ENCODE measurements at places on chromosomes 12 and 14. TPM values are rescaled to one million over a fixed set of nuclear protein-coding genes. Genes with fewer than 3 reads are reported as not detected.

Gene KRT77
- polyA plus RNA-seq: not detected

Gene SELPLG
- not detected for polyA plus RNA-seq

Gene KRT4
- polyA plus RNA-seq: not detected

Gene ABCD4
- polyA plus RNA-seq: 7.6 TPM

Gene TMED10
- polyA plus RNA-seq: 182 TPM

Gene IFNG-AS1
- polyA plus RNA-seq: not detected

Gene CLIP1
- 57.9 TPM for polyA plus RNA-seq

Gene BDKRB1
- not detected for polyA plus RNA-seq

Gene ART4
- polyA plus RNA-seq: not detected

Gene LRRC10
- not detected for polyA plus RNA-seq

Gene EIF2S3B
- polyA plus RNA-seq: 0.67 TPM

Gene PLBD1
- polyA plus RNA-seq: 0.98 TPM

Gene PLEKHG7
- not detected for polyA plus RNA-seq

Gene FCF1
- 10.7 TPM for polyA plus RNA-seq

Gene GPR65
- not detected for polyA plus RNA-seq

Gene RITA1
- 10.7 TPM for polyA plus RNA-seq

Gene LUM
- not detected for polyA plus RNA-seq

Gene TMEM63C
- polyA plus RNA-seq: 0.29 TPM

Gene HOXC5
- not detected for polyA plus RNA-seq

Gene SART3
- 10.0 TPM for polyA plus RNA-seq

Gene EIF2B1
- 17.3 TPM for polyA plus RNA-seq

Gene KRT3
- polyA plus RNA-seq: not detected

Gene SLC38A4
- polyA plus RNA-seq: not detected

Gene XRCC3
- not detected for polyA plus RNA-seq

Gene LRP1-AS
- not detected for polyA plus RNA-seq

Gene LRCOL1
- not detected for polyA plus RNA-seq

Gene GARIN6
- 0.91 TPM for polyA plus RNA-seq

Gene CYP46A1
- polyA plus RNA-seq: 13.4 TPM

Gene HOXC11
- polyA plus RNA-seq: not detected

Gene CRIP1
- 2.9 TPM for polyA plus RNA-seq

Gene AQP6
- polyA plus RNA-seq: not detected

Gene GXYLT1
- polyA plus RNA-seq: 2.8 TPM

Gene DNAAF2
- polyA plus RNA-seq: 11.1 TPM

Gene DDHD1
- 20.6 TPM for polyA plus RNA-seq

Gene PTPRB
- 3.1 TPM for polyA plus RNA-seq

Gene MYH6
- polyA plus RNA-seq: not detected

Gene KLRD1
- 0.09 TPM for polyA plus RNA-seq

Gene KRT80
- polyA plus RNA-seq: not detected

Gene CLEC2A
- polyA plus RNA-seq: not detected

Gene TAS2R50
- polyA plus RNA-seq: not detected

Gene ISCU
- 186 TPM for polyA plus RNA-seq

Gene PXMP2
- 5.0 TPM for polyA plus RNA-seq

Gene CDKN1B
- 27.5 TPM for polyA plus RNA-seq

Gene VASH1
- polyA plus RNA-seq: 0.14 TPM

Gene PTGDR
- not detected for polyA plus RNA-seq

Gene TPPP2
- polyA plus RNA-seq: not detected
